ENCODE measurements at places on chromosomes 4 and X. TPM values are rescaled to one million over a fixed set of nuclear protein-coding genes. Genes with fewer than 3 reads are reported as not detected.

- no peak for DNase-seq
Observed at GRCh38 chr4:163300445-163300844, 32.0 kb downstream of the NPY1R start.

- no peak for DNase-seq
Observed at GRCh38 chr4:110418641-110419040, 57.3 kb upstream of the ENPEP start.

- DNase-seq: no peak
Observed at GRCh38 chr4:17740702-17741101, 40.7 kb downstream of the FAM184B start.

- DNase-seq: peak; percentile 31
Observed at GRCh38 chr4:47930971-47931804, 16.8 kb upstream of the NFXL1 start.

- no peak for DNase-seq
Observed at GRCh38 chr4:183636503-183636902, 22.5 kb downstream of the RWDD4 start.

- no peak for DNase-seq
Observed at GRCh38 chrX:110045421-110045820, 42.5 kb downstream of the TMEM164 start.

Gene MND1
- 1.7 TPM for total RNA-seq

Gene CXorf65
- not detected for total RNA-seq
